ENCODE measurements at places on chromosomes 1 and 21.

DNA sequence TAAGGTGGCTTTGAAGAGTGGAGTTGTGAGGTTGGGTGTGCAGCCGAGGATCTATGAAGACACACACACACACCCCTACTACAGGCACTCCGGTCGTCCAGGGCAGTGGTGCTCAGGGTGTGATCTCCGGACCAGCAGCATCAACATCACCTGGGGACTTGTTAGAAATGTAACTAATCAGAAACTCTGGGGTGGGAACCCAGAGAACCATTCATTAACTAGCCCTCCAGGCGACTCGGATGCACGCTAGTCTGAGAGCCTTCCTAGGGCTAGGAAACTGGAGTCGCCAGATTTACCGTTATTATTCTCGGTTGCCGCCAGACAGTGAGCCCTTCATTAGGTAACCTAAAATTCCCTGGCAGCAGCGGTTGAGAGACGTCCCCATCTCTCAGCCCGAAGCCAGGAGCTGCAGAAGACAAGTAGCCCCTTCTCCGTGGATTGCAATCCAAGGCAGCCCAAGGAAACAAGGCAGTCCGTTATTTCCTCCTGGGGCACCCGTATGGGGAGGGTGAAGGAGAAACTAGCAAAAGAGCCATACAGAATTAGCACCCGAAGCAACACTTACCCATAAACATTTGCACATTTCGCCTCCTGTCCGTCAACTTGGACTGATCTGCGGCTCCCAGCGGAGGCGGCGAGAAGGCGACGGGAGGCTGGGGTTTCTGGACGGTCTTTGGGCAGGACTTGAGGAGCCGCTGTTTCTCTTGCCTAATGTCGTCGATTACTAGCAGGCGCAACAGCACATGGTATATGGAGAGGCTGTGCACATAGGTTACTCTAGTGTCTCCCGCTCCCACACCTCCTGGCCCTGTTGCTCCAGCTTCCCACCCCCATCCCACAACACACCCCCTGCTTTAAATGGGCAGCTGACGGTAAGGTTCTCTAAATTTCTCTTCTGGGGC, 2.9 kb upstream of the CCN1 start:
- DNase-seq, result peak; percentile 92

DNA sequence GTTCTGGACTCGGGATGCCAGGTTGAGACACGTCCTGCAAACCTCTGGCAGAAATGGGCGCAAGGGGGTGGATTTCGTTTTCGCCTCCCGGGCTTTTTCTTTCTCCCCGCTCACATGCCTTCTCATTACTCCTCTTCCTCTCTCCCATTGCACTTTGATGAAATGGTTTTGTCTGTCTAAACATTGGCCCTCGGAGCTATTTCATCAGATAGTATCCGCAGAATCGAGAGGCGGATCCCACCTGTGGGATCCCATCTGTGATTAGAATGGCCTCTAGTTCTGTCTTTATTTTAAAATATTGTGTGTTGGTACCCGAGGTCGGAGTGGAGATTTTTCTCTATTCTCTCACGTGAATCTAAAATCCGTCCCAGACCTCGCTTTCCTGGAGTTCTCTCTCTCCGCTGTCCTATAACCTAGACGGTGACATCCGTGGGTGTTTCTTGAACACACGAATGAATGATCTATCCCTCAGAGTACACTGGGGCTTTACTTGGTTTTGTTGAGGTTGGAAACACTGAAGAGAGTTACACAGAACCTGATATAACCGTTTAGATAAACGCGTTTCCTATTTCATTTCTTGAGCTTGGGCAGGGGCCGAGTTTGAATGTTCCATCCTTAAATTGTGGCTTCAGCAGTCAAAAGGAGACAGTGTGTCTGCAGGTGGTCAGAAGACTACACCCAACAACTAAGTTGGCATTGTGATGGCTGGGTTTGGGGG, 2.0 kb downstream of the EDARADD start:
- no peak for DNase-seq

DNA sequence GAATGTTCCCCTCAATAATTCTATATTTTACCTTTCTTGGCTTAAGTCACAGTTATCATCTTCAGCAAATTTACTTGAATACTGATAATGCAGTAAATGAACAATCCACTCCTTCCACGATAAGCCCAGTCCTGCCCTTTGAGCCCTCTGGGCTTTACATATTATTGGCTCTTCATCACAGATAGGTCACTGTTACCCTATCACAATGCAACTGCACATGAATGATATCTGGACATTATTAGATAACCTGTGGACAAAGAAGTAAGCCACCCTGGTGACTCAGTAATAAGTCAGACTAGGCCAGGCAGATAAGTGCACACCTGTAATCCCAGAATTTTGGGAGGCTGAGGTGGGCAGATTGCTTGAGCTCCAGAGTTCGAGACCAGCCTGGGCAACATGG, 69.4 kb downstream of the SPATA6 start:
- no peak for DNase-seq

DNA sequence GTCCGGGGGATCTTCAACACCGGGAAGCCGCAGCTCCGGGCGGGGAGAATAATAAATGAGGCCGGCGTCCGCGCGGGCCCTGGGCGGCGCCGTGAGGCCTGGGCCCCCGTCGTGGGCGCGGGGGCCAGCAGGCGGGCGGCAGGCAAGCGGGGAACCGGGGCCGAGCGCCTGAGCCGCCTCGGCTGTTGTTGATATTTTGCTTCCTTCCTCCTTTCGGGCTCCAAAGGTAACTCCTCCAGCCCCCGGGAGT, at the start of gene MEF2D:
MEF2D (minus strand) TSS at position 233 of the 250 bp plus-strand sequence. CDS start 17,483 bp downstream, outside the sequence.
- DNase-seq, result no peak

GRCh38 chr1:213266983-213267772, 216.1 kb downstream of the RPS6KC1 start:
- DNase-seq, result no peak

- DNase-seq, result no peak
Measured at GRCh38 chr21:28216976-28217523, 775.6 kb downstream of the LTN1 start.

GRCh38 chr1:219088778-219089557, 84.7 kb upstream of the LYPLAL1 start:
- peak; percentile 97 for DNase-seq

GRCh38 chr21:37837381-37837780, 78.9 kb downstream of the KCNJ6 start:
- no peak for DNase-seq

GRCh38 chr1:111127923-111128643, 11.8 kb downstream of the DRAM2 start:
- DNase-seq, result no peak

DNA sequence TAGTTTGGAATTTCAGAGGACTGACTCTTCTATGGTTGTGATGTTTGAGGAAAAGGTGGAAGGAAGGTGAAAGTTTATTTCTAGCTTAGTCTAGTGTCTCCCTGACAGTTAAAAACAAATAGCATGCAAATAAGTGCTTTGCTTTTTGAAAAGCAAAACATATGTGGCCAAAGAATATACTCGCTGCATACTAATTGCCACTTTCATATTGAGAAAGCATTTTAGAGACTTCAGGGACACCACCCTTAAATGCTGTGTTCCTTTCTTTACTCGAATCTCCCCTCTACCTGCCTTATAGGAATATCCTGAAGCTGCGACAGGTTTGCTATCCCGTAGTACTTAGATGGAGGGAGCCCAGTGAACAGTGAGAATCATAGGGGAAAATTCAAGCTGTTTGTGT, 23.2 kb downstream of the GLUL start:
- no peak for DNase-seq

GRCh38 chr1:180218806-180219765, 11.0 kb upstream of the LHX4 start:
- no peak for DNase-seq

DNA sequence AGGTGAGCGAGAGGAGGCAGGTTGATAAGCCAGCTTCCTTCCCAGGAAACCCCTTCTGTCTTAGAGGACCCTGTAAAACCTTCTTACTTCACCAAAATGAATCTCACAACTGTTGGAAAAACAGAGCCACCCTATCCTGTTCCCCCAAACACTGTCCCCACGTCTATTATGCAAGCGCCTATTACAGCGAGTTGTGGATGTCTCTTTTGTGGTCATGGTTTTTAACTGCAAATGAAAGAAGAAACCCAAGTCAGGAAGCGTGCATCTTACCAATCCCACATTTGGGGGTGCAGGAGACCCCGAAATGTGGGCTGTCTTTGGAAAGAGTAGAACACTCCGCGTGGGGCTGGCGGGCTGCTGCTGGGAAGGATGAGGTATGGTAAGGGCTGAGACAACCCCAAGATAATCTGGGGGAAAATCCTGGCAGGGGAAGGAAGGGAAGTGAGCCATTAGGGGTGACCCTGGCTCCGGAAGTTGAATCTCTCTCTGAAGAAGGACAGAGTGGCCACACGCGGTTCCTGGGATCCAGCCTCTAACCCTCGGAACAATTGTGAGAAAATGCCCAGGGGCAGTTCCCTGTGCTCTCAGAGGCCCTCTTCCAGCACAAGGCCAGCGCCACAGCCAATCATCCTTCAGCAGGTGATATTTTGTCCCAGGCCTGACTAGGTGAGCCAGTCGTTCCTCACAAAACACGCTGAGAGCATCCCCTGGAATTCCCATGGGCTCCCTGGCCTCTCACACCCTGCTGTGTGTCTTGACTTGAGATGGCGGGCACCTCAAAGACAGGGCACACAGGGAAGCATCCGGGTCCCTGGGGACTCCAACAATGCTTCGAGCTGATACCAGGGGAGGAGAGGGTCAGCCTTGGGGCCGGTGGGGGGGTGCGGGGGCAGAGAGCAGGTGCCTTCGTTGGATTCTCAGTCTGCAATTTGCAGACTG, 168.5 kb upstream of the IRF2BP2 start:
- DNase-seq, result no peak

DNA sequence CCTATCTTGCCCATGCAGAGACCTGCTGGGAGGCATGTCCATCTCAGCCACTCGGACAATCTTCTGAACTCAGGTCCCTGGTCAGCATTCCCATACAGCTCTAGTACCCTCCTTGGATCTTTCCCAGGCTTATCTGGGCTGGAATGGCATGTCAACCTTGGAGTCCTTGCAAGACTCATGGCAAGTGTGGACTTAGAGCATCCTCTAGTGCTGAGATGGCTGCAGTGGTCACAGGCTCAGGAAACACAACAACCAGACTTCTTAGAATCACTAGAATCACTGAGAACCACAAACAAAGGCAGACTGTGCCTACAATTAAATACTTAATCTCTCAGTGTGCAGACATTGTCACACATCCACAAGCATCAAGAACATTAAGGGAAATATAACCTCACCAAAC, 73.1 kb upstream of the TSHB start:
- DNase-seq, result peak; percentile 23

- DNase-seq, result no peak
Measured at GRCh38 chr1:228351850-228352249, 54.8 kb downstream of the TRIM11 start.

DNA sequence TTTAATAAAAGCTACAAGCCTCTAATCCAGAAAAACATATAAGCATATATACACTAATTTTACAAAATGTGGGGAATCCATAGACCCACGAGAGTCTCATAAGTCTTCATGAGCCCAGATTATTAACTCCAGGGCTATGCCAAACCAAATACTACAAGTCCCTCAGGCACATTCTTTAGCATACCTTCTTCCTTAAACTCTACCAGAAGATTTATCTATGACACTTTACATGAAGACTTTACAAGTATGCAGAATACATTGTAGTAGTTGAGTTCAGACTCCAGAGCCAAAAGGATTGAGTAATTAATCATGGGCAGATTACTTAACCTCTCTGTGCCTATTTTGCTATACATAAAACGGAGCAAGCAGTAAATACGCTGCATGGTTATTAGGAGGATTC, 793.7 kb upstream of the ADGRL2 start:
- DNase-seq, result no peak

DNA sequence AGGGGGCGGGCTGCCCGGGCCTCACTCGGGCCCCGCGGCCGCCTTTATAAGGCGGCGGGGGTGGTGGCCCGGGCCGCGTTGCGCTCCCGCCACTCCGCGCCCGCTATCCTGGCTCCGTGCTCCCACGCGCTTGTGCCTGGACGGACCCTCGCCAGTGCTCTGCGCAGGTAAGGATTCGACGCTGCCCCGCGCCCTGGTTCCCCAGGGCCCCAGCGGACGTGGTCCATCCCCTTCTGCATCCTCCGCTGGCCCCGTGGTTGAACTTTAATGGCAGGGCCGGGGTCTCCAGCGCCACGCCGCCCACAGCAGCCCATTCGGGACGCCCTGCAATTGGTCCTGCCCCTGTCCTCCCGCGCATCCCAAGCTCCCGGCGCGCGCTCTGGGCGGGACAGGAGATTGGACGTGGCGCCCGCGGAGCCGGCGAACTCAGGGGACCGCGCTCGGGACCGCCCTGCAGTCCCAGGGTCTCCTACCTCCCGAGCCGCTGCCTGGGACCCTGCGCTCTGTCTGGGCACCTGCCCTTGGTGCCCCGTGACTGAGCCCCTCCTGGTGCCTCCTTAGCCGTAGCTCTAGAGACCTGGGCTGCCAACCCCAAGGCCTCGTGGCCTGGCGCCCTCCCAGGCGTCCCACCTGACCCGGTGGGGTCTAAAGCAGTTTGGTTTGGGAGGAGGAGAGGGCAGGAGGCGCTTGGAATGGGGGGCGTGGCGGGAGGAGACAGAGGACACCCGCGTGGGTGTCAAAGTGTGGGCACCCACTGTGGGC, at the start of gene ALPL:
ALPL (plus strand) TSS at position 73 of the 762 bp plus-strand sequence. CDS start 44,659 bp downstream, outside the sequence.
- DNase-seq, result no peak

- DNase-seq, result peak; percentile 51
Measured at GRCh38 chr1:7541629-7542028, 229.5 kb upstream of the VAMP3 start.

DNA sequence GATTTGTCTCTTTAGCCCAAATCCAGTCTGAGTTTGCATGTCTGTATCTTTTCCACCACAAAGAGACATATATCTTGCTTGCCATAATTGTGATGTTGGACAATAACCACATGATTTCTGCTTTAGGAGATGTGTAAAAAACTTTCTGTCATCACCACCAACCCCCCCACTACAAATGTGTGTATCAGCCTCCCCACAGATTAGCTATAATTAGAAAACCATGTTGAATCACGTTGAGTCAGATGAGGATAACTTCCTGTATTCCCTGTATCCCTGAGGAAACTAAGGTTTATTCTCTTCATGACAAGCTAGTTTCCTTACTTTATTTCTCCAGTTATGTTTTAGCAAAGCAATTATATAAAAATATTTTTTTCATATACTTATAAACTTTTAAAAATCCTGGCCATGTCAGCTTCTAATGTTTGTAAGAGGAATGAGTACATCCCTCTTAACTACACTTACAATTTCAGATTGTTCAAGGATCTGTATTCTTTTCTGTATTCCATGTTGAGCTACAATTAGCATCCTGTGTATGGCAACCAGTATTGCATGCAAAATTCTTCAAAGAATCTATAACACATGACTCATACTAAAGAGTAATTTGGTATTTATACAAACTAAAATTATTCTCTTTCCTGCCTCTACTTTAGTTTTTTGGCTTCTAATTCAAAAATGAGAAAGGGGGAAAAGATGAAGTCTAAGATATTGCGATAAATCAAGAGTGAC, 143.0 kb downstream of the FMN2 start:
- DNase-seq, result peak; percentile 84

- DNase-seq, result peak; percentile 65
Measured at GRCh38 chr1:172837816-172838679, 179.1 kb downstream of the FASLG start.

DNA sequence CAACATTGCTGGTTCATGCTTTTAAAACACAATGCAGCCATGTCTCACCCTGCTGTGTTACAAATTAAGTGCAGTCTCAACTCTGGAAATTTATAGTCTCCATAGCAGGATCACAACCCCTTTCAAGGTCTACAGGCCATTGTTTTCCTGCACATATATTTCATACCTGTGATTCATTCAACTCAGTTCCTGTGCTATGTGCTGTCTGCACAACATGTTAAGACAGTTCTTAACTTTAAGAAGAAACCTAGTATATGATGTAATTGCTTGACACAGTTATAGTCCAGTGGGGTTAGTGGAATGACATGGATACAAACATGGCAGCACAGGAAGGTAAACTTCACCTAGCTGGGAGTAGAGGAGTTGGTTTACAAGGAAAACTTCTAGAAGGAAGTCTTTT, 106.4 kb downstream of the IFI44 start:
- DNase-seq, result no peak

Data from GM23248 (cell line).